ENCODE measurements at places on chromosomes 11 and 22.

DNA sequence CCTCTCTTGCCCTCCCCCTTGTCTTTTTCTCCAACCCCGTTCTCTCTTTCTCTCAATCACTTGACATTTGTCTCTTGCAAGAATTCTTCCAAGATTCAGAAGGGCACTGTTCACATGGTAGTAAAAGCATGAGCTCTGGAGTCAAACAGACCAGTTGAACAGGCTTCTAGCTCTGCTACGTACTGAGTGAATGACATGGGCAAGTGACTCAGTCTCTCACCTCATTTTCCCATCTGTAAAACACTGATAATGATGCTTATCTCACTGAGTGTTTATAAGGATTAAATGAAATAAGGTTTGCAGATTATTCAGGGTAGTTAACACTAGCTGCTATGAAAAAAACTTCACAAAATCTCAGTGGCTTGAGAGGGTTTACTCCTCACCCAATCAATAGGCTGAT lies 5.9 kb upstream of the IL10RA start:
- DNase-seq, result no peak

- DNase-seq, result peak; percentile 2
Measured at GRCh38 chr11:63012430-63012829, 3.2 kb downstream of the SLC22A8 start.

DNA sequence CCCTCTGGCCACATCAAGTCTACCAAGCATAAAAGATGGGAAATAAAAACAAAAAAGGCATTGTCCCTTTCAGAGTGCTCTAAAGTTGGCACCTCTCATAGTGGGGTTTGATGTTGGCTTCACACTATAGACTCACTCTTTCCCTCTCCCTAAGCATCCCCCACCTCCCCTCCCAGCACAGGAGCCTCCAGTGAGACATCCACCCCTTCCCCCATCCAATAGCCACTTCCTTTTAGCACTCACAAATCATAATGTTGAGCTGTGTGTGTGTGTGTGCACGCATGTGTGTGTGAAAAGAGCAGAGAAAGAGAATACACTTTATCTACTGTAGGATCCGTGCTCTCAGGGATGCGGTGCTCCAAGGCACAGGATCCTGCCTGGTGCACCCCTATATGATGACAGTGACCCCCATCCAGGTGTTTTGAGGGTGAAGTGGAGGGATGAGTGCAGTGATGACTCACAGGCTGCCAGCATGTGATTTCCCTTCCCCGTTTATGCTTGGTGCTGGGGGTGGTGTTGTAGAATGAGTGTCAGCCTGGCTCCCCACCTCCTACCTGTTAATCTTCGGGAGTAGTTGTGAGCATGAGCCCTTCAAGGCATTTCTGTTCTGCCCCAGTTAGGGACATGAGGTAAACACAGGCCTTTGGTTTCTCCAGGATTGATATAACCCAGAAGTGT lies 235.2 kb upstream of the B3GAT1 start:
- DNase-seq, result peak; percentile 40

GRCh38 chr11:6727971-6728760 lies 43.6 kb downstream of the OR2AG2 start:
- DNase-seq, result no peak

DNA sequence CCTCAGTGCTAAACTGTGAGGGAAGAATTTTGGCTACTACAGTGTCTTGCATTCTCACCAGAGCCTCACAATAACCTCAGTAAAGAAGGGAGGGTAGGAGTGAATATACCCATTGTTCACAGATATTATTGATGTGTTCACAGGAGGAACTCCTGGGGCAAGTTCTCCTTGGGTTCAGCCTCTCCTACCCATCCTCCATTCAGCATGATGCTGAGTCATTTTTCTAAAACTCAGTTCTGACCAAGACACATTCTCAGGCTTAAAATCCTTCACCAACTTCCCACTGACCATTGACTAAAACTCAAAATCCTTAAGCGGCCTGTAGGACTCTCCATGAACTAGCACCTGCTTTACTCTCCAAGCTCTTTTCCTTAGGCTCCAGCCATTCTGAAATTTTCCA lies 48.7 kb downstream of the SYTL2 start:
- peak; percentile 81 for DNase-seq

DNA sequence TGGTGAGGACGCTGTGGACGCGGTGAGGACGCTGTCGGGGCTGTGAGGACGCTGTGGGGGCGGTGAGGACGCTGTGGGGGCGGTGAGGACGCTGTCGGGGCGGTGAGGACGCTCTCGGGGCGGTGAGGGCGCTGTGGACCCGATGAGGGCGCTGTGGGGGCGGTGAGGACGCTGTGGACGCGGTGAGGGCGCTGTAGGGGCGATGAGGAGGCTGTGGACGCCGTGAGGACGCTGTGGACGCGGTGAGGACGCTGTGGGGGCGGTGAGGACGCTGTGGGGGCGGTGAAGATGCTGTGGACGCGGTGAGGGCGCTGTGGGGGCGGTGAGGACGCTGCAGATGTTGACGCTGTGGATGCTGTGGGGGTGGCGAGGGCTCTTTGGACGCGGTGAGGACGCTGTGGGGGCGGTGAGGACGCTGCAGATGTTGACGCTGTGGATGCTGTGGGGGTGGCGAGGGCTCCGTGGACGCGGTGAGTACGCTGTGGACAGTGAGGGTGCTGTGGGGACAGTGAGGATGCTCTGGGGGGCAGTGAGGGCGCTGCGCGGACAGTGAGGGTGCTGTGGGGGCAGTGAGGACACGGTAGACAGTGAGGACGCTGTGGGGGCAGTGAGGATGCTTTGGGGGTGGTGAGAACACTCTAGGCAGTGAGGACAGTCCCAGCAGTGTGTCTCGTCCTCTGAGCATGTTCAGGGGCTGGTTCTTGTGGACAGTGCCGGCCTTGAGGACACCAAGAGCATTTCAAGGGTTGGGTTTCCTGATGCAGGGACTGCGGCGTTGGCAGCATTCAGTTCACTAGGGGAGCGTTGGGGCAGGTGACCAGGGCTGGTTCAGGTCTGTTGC lies 4.2 kb downstream of the GP1BB start:
- no peak for DNase-seq

- no peak for DNase-seq
Measured at GRCh38 chr22:37338539-37339246, 56.4 kb downstream of the CYTH4 start.
